ENCODE measurements at places on chromosomes 11 and 22.

DNA sequence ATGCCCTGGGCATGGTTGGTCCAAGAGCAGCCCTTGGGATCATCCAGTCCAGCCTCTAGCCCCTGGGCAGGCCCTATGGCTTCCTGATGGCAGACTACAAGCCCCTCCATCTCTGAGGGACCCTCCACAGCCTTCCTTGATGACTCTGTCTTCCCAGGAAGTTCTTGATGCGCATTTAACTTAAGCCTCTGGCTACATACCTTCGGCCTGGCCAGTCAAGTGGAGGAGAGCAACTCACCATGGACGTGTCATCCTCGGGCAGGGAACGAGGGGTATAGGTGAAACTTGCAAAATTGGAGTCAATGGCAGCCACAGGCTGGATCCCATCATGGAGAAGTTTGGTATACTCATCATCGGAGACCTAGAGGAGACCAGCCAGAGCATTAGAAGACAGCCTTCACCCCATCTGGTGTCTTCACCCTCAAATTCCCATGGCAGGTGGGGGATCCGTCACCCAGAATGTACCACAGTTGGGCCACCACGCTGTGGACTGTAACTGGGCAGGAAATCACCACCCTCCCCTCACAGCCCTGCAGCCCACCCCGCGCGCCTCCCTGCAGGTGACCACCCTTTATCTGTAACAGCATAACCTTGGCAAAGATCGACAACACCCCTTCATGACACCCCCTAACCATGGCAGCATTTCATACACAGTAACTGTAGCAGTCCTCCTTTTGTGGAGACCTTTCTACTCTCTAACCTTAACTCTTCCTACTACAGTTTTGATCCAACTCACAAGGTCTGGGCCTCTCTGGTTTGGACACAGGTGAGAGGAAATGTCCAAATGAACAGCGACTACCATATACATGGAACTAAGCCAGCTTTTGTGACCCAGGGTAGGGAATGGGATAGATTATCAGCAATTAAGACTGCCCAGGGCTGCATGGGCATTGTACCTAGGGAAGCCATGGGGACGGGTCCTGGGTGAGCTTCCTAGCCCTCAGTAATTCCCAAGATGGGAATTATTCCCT, 91.7 kb downstream of the PDE2A start:
- no peak for DNase-seq

DNA sequence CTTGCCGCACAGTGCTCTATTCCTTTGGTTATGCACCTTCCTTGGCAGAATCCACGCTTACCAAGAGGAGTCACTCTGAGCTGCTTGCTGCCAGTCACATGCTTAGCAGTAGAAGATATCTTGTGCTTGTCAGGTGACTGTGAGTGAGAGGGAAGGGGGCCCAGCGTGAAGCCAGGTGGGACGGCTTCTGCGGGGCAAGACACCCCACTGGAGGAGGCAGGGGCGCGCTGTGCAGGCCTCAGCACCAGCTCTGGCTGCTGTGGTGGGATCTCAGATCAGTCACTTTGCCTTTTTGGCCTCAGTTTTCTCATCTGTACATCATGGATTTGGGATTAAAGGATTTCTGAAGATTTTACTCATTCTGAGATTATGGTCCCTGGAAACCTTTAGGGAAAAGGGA, 63.9 kb upstream of the B3GAT1 start:
- no peak for DNase-seq

GRCh38 chr11:129508163-129508562, 132.5 kb downstream of the BARX2 start:
- DNase-seq: no peak

- DNase-seq: peak; percentile 24
Observed at GRCh38 chr22:35150183-35151107, 84.5 kb downstream of the ISX start.

Measured in bronchial epithelial cell (primary cell).